ENCODE measurements at places on chromosomes 11 and 22.

- DNase-seq: peak; percentile 30
Measured at GRCh38 chr22:22022255-22022840, 39.8 kb upstream of the TOP3B start.

GRCh38 chr22:16838073-16838472 is 12.9 kb upstream of the XKR3 start:
- no peak for DNase-seq

DNA sequence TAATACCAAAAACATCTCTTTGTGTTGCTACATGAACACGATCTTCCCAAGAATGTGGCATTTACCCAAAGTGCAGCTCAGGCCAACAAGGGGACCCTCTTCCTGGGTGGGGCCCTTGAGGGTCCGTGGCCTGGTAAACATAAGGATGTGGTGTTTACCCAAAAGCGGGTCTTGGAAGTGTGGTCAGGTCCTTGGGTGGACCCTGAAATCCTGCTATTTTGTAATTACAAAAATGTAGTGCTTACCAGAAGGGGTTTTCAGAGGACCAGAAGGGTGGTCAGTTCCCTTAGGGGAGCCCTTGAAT is 87.8 kb upstream of the PRDM11 start:
- no peak for DNase-seq

DNA sequence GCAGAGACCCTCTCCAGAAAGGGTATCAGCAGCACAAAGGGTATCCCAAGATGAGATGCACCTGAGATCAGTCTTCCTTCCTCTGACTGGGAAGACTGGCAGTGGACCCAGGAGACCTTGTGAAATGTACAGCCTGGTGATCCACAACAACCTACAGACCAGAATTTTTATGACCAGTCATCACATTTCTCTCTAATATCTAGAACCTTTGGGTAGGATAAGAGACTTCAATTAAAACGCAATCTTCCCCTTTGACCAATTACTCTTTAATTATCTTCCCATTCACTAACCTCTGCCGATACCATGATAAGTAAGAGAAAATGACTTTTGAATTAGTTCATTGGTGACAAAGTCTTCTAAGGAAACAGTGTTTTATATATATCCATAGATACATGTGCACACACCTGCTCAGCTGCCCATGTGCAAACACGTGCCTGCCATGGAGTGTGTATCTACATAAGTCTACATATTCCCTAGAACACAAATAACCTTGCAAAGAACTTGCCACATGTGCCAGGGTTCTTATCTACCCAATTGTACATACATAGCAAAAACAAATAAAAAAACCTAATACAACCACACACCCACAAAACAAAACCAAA is 44.2 kb upstream of the SLC5A1 start:
- no peak for DNase-seq

GRCh38 chr11:61046833-61047232 is 55.5 kb upstream of the CD5 start:
- no peak for DNase-seq

GRCh38 chr22:35821654-35822053 is 104.0 kb downstream of the APOL5 start:
- peak; percentile 68 for DNase-seq

GRCh38 chr11:615504-616319 is at the start of gene IRF7:
Gene IRF7 (minus strand): TSS chr11:615950. CDS start chr11:615364, 586 bp downstream.
- peak; percentile 90 for DNase-seq
